ENCODE measurements at places on chromosomes 3 and 15.

GRCh38 chr15:70923311-70924080 lies 30.9 kb downstream of the LRRC49 start:
- no peak for DNase-seq

- no peak for DNase-seq
Observed at GRCh38 chr3:71859123-71859519, 74.2 kb upstream of the PROK2 start.

GRCh38 chr3:83317605-83318004 lies 1556.2 kb upstream of the GBE1 start:
- DNase-seq = no peak

DNA sequence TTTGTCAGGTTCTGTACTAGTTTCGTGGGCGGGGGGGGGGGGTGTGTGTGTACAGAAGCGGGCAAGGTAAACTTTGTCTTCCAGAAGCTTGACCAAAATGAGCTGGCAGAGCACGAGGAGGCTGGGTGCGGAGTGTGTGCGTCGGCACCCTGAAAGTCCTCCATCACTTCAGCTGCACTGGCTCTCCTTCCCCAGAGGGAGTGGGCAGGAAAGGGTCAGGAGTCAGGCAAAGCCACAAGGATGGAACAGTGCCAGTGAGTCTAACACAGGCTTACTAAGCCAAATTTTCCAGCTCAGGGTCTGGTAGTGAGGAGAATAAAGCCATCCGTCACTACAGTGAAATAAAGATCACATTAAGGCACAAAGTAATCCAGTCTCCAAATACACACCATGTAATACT lies 11.9 kb upstream of the SH3GL3 start:
- no peak for DNase-seq

DNA sequence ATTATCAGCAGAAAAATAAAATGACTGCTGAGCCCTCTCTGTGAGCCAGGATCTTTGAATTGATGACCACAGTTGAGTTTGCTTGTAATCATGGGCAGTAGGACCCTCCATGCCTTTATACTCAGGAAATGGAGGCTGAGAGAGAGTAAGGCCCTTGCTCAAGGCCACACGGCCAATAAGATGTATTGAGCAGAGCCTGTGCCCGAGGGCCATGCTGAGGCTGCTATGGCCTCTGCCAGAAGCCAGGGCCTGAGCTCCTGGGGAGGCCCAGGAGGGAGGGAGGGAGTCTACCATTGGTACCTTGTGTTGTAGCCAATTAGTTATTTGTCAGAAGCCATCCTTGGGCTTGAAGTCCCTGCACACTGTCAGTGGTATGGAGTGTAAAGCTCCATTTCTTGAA lies 151.4 kb downstream of the DNAJB8 start:
- no peak for DNase-seq

DNA sequence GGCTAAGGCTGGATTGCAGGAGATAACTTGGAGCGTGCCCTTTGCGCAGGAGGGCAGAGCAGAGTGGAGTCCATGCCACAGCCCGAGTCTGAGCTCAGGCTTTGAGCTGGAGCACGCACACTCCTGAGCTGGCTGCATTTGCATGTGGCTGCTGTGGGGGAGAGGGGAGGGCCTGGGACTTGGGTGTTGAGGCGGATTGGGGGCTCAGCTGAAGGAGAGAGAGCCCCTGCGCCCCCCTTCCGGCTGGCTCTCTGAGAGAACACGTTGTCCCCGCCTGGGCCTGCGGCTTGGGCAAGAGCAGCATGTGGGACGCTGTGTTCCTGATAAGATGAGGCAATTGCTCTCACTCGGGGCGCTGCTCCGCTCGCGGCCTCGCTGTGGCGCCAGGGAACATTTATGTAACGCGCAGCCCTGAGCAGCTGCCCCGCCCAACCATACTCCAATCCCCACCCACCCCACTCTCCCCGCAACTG lies 39.1 kb downstream of the KLF13 start:
- DNase-seq = peak; percentile 88

DNA sequence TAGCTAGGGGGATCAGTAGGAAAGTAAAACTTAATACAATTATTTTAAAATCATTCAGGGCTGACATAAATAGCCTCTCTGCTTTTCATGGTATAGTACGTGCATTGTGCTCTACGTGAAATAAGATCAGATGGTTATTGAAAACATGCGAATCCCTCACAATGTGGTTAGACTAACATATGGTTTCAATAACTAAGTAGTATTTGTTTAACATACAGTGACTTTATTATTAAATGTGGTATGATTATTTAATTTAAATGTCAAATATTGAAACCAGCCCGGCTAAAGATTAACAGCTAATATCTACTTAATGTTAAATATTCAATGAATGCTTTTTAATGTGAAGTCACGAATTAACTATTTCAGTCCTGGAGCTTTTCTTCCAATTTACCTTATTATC lies 473.9 kb upstream of the THBS1 start:
- DNase-seq = no peak

DNA sequence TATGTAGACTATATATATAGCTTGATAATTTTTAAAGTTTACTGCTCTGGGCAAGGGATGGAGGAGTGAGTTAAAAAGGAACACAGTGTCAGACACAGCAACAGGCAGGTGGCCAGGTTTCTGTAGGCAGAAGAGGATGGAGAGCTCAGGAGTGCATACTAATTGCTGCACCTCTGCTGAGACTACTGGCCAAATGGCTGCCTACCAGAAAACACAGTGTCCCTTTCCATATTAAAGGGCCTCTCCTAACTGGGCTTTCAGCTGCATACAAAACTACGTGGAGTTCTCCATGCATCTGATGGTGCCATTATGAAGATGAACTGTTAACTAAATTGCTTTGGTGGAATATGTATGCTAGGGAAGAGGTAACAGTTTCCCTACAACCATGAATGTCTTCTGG lies 1.8 kb downstream of the ATP13A4 start:
- no peak for DNase-seq

DNA sequence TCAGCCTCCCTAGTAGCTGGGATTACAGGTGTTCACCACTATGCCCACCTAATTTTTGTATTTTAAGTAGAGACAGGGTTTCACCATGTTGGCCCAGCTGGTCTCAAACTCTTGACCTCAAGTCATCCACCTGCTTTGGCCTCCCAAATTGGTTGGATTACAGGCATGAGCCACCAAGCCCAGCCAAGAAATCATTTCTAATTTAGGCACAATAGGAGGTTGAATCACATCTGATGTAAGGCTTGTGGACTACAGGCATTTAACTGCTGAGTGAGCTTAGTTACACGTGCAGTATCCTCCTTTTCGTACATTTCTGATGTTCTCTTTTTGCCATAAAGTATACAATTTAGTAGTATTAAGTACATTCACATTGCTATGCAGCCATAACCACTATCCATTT lies 31.1 kb upstream of the SETD2 start:
- no peak for DNase-seq

DNA sequence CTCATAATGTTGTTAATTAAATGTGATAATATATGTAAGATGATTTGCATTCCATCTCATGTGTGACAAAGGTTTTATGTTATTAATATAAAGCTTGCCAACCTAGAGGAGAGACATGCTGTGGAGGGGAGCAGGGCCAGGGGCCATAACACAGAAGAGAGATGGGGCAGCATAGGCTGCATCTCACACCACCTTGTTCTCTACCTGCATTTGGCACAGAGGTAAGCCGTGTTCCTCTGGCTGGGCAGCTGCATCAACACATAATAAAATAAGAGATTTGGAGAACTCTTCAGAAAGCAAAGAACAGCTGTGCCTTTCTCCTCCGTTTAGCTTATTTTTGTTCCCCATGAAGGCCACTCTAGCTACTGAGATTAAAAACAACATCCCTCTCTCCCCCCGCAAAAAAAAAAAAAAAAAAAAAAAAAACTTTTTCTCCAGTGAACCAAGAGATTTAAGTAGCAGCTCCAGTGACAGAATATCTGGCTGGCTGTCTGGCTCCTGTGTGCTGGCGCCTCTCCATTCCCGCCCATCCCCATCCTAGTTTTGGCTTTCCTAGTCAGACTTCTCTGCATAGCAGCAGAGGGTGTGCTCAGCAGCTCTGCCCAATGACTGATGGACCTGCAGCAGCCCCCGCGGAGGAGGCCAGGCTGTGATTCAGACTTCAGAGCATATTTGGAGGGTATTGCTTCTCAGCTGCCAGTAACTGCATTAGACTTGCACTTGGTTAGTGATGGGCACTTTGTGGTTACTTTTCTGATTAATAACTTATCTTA lies 52.2 kb upstream of the STXBP5L start:
- peak; percentile 88 for DNase-seq

- no peak for DNase-seq
Observed at GRCh38 chr3:61632568-61633175, 71.3 kb downstream of the PTPRG start.

DNA sequence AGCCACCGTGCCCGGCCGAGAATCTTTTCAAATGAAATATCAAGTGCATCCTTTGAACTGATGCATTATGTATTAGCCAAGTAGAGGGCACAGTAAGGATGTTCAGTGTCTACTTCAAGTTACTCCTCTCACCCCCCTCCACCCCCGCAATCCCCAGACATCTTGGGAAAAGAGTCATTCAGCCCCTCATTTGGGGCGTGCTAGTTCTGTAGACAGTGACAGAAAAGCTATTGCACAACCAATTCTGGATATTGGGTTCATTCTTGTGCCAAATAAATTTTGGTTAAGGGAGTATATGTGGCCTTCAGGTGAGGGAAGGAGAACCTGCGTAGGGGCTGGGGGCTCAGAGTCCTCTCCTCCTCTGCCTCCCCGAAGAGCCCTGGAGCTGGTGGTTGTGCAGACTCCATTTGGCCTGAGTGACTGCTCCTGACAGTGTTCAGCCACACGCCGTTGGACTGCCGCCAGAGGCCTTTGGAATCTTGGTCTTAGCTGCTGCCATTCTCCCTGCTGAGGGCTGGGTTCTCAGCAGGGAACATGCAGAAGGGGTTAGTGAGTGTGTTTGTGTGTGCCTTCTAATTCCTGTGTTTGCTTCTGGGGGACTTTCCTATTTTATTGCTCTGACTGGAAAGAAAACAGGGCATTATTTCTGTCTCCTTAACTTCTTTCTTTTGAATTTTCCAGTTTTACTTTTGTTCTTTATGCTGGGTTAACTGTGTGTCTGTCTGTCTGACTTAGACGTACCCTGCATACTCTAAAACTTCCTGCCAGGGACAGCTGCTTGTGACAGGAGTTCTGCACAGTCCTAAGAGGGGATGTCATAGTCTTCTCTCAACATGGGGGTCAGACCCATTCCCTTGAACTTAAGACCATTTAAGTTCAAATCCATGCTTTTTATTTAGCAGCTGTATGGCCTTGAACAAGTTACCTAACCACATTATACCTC lies 21.0 kb downstream of the RARB start:
- DNase-seq = no peak

DNA sequence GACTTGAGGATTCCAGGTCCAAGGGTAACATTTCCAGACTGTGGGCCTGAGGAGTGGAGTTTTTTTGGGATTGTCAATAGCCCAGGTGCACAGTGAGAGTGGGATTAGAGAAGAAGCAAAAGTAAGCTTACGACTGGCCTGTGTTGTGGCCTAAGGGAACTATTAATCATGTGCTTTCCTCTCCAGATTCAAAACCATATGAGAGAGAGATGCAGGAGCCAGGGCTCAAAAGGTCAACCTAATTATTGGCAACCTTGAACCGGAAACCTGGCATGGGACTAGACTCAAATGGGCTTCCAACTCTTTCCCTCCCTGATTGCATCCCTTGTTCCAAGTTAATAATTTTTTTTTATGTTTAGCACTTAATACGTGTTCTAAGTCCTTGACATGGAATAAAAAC lies 242.1 kb upstream of the THRB start:
- no peak for DNase-seq

- DNase-seq = no peak
Observed at GRCh38 chr3:113769551-113769950, 22.7 kb downstream of the ATP6V1A start.

- peak; percentile 7 for DNase-seq
Observed at GRCh38 chr3:44845528-44846520, 15.9 kb upstream of the TMEM42 start.

- no peak for DNase-seq
Observed at GRCh38 chr3:178895178-178895789, 176.3 kb downstream of the ZMAT3 start.

- no peak for DNase-seq
Observed at GRCh38 chr15:36265422-36265821, 314.0 kb upstream of the CDIN1 start.

DNA sequence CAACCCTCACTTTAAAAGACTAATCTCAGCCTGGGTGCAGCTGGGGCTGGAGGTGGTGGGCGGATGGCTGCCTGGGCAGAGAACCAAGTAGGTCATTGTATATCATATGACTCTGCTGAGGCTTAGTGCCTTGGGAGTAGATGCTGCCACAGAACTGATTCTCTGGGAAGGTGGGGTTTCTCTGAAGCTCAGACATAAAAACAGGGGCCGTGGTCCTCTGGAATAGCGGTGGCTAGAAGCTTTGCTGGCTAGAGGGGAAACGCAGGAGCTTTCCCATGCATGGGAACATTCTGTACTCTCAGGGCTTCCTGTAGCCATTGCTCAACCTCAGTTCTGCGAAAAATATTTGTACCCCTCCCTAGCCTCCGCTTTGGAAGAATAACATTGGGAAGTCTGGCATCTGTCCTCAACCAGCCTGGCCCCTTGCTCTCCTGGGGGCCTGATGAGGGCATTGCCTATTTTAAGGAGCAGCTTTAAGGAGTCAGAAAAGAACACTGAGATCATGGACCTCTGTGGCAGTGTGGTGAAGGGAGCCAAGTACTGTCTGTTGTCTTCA lies 14.7 kb downstream of the TIMP4 start:
- no peak for DNase-seq

GRCh38 chr3:183539811-183540210 lies 15.7 kb downstream of the KLHL6 start:
- no peak for DNase-seq

GRCh38 chr3:19432669-19433068 lies 284.4 kb downstream of the KCNH8 start:
- no peak for DNase-seq
